Iris pigment epithelial cell (primary cell): ENCODE measurements at places on chromosomes 6 and 20.

DNA sequence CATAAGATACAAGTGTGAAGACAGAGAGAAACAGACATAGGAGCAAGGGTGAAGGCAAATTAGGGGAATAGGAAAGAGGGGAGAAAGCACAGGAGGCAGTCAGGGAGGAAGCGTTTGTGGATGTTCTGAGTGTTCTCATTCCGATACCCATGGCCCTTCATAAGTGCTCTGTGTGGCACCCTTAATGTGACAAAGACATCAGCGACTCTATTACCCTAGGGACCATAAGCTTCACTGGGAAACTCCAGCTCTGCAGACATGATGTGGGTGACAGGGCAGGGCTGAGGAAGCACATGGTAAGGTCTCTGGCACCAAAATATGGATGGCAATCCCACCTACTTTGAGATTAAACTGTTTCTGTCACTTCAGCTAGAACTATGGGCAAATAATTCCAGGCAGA lies 33.0 kb downstream of the F13A1 start:
- DNase-seq = no peak

- DNase-seq = peak; percentile 28
Measured at GRCh38 chr6:139372326-139373153, 1.9 kb downstream of the CITED2 start.

GRCh38 chr6:150490586-150490985 lies 109.1 kb upstream of the PLEKHG1 start:
- no peak for DNase-seq

GRCh38 chr6:414447-414846 lies 22.9 kb downstream of the IRF4 start:
- DNase-seq = no peak

DNA sequence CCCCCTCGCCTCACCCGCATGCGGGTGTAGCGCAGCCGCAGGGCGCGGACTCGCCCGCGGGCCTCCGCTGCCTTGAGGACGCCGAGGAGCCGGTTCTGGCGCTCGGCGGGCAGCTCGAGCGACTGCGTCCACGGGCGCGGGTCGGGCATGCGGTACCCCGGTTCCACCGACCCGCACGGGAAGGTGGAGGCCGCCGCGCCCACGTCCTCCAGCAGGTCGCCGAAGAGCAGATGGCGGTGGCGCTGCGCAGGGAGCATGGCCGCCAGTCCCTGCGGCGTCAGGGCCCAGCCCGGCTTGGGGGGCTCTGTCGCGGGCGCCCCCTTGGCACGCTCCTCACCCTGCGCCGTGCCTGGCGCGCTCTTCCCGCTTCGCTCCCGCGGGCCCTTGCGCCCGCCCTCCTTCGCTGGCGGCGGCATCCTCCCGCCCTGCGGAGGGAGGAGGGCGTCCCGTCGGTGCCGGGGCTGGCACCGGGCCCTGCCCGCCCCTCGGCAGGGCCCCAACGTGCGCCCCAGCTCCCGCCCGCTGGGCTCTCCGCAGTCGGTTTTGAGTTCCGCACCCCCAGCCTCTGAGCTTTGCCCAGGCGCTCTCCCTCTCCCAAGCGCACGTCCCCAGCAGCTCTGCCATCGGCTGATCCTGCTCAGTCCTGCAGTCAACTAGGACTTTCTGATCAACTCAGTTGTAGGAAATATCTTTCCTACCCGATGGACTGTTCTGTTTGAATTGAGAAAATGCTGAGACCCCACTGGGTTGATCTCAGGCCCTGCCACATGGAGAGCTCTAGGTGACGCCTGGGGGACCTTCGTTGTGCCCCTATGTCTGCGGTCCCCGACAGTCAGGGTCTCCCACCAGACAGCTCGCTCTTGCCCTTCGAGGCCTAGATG lies at the start of gene LKAAEAR1:
TSS of gene LKAAEAR1 (minus strand) at position 595 of the 881 bp plus-strand sequence. CDS start at position 416, 179 bp downstream.
- no peak for DNase-seq

DNA sequence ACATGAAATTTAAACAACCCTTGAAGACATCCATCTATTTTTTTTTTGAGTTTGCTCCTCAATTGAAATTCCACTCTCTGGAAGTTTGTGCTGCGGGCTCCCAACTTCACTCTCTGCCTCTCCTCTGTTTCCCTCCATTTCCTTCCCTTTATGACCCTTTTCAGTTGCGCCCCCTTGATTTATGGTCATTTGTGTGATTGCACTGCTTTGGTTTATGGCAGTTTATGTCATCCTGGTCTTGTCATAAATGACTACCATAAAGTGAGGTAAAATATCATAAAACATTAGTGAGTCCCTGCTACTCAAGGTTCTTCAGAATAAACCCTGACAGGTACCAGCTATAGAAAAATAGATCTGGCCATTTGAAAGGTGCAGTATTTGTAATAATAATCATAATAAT lies 348.3 kb upstream of the ZFP64 start:
- DNase-seq = no peak

DNA sequence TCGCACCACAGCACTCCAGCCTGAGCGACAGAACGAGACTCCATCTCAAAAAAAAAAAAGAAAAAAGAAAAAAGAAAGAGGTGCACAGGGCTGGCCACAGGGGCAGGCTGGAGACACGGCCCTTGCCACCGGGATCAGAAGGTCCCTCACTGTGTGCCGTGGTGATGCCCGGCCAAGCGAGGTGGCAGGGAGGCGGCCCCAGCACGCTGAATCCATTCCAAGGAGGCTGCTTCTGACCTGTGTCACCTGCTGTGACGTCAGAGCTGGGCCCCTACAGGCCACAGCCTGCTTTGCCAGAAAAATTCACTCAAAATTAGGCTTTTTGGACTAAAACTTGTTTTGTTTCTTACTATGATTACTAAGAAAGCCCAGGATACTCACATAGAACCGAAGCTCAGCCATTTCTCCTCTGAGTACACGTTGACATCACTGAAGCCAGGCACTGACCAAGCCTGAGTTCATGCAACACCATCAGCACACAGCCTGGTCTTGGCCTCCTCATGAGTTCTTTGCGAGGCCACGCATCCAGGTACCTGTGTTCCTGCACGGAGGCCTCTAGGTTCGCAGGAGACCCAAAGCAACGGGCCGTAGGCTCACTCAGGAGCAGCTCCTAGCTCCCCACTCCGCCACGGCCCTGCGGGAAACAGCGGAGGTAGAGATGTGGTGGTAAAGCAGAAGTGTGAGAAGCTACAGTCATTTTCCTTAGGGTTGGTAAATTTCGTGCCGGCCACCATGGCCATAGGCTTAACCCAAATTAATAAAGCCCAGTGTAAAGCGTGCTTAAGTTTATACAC lies 67.8 kb downstream of the THBS2 start:
- DNase-seq = no peak

DNA sequence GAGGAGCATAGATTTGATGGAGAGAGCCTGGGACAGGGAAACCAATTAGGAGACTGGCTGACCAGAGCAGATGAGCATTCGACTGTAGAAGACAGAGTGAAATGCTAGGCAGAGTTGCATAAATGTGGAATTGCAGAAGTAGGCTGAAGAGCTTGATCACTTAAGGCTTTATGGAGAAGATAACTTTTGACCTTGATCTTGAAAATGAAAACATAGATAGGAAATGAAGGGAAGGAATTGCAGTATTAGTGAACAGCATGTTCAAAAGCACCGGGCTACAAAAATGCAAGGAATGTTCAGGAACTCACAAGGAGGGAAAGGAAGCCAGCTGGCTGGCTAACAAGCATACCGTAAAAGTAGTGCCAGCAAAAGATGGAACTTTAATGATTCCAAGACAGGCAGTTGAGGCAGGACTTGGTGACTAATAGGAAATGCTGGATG lies 20.5 kb upstream of the LTV1 start:
- peak; percentile 59 for DNase-seq

DNA sequence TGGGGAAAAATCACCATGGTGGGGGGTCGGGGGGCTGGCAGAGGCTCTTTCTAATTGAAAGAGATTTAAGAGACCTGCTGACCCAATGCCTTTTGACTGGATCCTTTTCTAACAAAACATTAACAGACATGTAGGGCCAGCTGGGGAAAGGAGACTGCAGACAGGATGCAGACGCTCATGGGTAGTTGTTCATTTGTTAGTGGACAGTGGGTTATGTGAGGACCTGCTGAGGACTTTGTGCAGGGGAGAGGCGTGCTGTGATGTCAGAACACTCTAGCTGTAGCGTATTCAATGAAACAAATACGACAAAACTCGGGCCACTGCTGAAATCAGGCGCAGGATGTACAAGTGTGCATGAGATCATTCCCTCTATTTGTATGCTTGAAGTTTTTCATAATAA lies 1.2 kb downstream of the IP6K3 start:
- DNase-seq = peak; percentile 30

DNA sequence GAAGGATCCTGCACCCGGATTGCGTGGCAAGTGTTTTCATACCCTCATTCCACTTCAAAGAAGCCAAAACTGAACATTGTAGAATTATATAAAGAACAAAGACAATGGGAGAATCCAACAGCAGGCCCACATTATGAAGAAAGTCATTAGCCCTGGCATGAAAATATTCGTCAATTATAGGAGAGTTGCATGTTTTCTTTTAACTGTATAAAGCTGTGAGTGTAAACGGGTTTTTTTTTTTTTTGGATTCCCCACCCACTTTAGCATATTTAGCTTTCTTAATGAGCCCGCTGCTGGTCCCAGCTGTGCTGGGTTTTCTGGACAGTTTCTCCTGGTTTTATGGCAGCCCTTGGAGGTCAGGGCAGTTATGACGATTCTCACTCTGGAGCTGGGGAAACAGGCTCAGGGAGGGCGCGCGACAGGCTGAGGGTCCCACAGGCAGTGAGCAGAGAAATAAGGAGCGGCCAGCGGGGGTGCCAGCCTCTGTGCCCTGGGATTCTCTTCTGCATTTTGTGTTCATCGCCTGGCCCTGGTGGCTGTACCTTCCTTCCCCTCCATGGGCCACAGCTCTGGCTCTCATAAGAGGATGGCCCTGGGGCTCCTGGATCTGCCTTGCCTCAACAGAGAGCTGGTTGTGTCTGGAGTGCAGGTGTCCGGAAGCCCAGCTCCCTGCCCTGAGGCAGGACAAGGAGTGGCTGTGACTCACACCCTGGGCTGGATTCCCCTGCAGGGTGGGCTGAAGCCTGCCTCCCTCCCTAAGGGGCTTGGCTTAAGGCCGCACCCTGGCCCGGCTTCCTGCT lies 24.1 kb upstream of the SULF2 start:
- DNase-seq = no peak

GRCh38 chr6:148221196-148221979 lies 121.2 kb upstream of the SASH1 start:
- peak; percentile 14 for DNase-seq

DNA sequence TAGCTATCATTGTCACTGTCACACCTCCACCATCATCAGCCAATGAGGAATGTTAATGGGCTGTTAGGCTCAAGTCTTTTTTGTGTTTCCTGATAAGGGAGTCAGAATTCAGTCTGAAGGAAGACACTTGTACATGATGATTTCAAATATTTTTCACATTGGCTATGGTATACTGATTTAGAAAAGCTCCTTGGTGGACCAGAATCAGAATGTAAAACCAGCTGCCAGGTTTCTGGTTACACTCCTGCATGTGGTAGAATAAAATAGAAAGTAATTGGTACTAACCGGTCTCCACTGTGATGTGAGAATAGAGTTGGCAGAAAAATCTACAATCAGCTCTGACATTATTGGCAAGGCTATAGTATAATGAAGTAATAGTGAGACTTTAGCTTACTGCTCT lies 10.7 kb downstream of the COL9A1 start:
- no peak for DNase-seq

DNA sequence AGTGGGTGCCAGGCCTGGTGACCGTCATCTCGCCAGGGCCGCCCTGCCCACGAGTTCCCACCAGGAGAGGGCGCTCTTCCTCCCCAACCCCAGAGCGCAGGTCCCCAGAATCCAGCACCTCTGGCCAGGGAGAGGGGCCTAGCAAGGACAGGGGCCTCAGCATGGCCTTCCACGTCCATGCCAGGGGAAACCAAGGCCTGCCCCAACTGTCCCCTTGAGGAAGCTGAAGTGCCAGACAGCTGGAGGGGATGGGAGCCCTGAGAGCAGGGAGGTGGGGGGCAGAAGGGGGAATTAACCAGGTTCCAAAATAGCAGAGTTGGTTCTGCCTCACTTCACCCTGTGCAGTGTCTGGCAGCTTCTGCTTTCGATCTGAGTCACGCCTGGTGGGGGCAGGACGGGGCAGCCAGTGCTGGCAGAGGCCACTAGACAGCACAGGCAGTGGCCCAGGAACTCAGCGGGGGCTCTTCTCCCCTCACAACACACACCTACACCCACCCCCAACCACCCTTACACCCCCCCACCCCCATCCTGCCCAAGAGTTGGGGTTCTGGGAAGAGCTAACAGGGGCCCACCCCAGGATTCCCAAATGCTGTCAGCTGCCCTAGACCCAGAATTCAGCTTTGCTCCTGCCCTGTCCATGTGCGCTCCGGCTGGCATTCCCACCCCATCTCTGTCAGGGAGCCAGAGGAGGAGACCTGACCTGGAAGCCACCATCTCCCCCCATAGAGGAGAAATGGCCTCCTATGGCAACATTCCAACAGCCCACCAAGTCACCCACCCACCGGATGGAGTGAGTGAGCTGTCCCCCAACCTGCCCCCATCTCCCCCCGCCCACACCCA lies 29.2 kb downstream of the TFEB start:
- peak; percentile 60 for DNase-seq

DNA sequence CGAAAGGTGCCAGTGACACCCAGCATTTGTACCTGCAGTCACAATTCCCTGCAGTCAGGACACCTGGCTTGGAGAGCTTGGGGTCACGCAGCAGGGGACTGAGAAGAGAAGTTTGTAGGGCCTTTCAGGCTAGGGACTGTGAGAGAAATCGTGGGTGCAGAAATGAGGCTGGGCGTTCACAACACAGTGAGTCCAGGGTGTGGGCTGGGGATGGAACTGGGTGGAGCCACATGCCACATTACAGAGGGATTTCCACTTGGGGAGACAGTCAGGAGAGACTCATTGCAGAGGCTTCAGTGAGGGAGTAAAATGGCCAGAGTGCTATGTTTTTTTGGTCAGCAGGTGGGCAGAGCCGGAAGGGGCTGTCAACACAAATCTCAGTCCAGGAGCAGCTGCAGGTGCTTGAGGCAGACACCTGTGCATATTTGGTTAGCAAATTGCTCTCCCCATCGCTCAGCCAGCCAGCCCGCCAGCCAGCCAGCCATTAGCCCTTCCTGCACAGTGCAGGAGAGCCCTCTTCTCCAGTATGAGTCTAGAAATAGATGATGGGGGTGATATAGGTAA lies 7.4 kb downstream of the ITPR3 start:
- DNase-seq = no peak

- DNase-seq = peak; percentile 90
Measured at GRCh38 chr6:82017288-82017687, 230.3 kb downstream of the IBTK start.
